ENCODE measurements at places on chromosomes 12 and 14.

DNA sequence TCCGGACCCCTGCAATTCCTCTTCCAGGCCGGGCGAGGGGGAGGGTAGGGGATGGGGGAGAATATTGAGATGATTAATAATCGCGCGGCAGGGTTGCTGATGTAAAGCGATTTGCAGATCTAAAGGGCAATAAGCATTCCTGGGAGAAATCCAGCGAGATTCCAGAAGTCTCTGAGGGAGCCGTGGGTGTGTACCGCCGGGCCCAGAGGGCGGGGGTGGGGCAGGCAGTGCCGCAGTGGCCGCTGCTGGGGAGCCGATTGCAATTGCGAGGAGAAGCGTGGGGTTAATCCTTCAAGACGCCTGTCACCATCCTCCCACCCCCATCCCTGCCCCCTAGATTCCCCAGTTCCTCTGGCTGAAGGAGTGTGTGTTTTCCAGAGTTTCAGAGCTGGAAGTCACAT lies 16.4 kb downstream of the FOS start:
- no peak for DNase-seq

DNA sequence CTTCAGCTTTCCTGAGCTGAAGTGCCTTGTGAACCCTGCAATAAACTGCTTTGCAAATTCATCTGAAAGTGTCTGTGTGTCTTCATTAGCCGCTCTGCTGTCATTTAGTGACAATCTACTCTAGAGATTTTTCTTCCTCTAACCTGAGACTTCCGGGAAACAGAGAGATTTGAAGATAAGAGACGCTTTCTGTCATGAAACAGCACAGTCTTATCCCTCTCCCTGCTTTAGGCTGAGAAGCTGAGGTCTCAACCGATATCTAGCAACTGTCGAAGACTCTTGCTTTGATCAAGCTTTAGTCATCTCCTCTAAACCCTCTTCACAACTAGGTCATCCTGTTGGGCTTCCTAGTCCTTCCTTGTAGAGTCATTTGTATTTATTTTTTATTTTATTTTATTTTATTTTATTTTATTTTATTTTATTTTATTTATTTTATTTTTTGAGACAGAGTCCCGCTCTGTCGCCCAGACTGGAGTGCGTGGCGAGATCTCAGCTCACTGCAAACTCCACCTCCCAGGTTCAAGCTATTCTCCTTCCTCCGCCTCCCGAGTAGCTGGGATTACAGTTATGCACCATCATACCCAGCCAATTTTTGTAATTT lies 1.2 kb downstream of the RNASE2 start:
- no peak for DNase-seq

- DNase-seq, result no peak
These were observed 71.8 kb downstream of the DERA start for GRCh38 chr12:15982921-15983320.

- peak; percentile 30 for DNase-seq
These were observed 615.1 kb downstream of the TMEM121 start for GRCh38 chr14:106141242-106142220.

DNA sequence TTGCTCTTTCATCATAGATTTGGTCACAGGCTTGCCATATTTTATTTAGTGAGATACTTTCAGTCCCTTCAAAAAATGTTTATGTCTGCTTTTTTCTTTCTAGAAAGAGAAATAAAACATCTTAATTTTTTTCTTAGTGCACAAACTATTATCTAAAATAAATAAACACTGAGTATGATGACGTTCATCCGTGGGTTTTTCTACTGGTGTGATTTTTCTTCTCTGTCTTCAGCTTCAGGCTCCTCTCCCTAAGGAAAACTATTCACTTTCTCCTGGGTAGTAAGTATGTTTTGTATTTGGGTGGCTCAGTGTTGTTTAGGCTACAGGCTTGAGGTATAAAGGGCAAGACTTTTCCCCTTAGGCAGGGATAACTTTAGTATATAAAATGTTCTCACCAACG lies 154.7 kb downstream of the DACT1 start:
- DNase-seq, result no peak

GRCh38 chr14:99206090-99206489 lies 65.9 kb downstream of the BCL11B start:
- no peak for DNase-seq

Data from stimulated activated CD8-positive, alpha-beta memory T cell treated with anti-CD3 and anti-CD28 coated beads, Interleukin-15, amount 100 ng/mL, for 48 hours (primary cell).